ENCODE measurements at places on chromosomes 1 and 21. TPM values are rescaled to one million over a fixed set of nuclear protein-coding genes. Genes with fewer than 3 reads are reported as not detected.

Gene S100A11
- 80.2 TPM for total RNA-seq

Gene ATPAF1
- 22.5 TPM for total RNA-seq

Gene ATAD3C
- total RNA-seq, result 3.4 TPM

Gene KRTAP12-2
- total RNA-seq, result not detected

DNA sequence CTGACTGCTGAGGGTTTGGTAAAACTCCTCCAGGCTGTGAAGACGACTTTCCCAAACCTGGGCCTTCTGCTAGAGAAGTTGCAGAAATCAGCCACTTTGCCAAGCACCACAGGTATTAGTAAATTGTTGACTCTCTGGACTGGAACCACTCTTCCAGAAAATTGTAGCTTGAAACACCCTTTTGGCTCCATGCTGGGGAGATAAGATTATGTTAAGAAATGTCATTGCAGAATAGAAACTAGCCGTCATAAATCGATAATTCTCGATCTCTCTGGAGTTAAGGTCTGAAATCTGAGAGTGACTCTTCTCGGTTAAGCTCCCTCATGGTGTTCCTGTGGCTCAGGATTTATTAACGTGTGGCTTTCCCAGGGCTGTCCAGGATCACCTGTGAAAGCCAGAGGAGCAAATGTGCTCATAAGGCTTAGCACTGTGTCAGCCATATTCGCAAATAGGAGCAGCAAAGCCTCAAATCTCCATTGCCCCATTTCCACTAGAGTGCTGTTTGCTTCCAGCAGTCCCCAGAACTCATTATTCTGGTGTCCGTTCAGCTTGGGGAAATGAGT, 54.6 kb downstream of the ZBTB40 start:
- no peak for DNase-seq

GRCh38 chr1:234842726-234843641, 233.0 kb upstream of the IRF2BP2 start:
- DNase-seq, result peak; percentile 24

- DNase-seq, result no peak
These were observed at the start of gene HIVEP3 for GRCh38 chr1:41918450-41919043. HIVEP3 (minus strand) TSS chr1:41918922.

- DNase-seq, result no peak
These were observed 85.1 kb downstream of the NID1 start for GRCh38 chr1:235979716-235980333.

DNA sequence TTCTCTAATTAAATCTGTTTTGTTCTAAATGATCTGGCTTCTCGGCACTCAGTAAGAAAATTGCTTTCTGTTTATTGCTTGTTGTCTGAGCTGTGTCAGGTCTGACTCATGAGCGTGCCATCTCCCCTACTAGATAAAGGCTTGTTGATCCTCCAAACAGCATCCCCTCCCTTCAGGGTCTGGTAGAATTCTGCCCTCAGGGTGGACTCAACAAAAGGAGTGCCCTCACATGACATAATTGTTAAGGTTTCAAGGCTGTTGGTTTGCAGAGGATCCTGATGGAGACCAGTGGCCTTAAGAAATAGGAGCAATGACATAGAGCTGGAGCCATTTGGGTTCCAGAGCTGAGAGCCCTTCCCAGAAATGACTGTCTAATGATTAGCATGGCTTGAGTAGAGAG, 36.0 kb upstream of the ATP2B4 start:
- DNase-seq, result no peak

- no peak for DNase-seq
These were observed 28.6 kb upstream of the PLEKHG5 start for GRCh38 chr1:6519935-6520671.
